ENCODE measurements at places on chromosomes 12 and 14.

GRCh38 chr14:66403183-66403582 lies 83.0 kb upstream of the CCDC196 start:
- DNase-seq = peak; percentile 37

GRCh38 chr14:40784860-40785259 lies 821.8 kb upstream of the LRFN5 start:
- no peak for DNase-seq

DNA sequence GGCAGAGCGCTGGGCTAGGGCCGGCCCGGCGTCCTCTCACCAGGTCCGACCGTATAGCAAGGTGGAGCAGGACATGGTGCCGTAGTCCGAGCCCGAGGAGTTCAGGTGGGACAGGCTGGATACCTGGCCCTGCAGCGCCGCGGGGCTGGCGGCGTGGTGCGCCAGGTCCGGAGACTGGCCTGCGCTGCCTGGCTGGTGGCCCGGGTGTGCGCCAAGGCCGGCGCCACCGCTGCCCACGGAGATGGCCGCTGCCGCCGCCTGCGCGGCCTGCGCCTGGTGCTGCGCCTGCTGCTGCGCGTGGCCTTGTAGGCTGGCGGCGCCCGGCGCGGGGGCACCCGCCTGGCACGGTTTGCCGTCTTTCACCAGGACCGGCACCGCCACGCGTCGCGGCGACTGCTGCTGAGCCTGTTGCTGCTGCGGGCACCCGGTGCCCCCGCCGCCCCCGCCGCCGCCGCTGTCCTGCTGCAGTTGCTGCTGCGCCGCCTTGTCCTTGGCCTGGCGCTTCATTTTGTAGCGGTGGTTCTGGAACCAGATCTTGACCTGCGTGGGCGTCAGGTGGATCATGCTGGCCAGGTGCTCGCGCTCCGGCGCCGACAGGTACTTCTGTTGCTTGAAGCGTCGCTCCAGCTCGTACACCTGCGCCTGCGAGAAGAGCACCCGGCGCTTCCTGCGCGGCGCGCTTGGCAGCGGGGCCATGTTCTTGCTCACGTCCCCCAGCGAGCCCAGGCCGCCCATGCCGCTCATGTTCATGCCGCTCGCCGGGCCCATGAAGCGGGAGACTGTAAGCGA lies 2.6 kb downstream of the NKX2-1 start:
- no peak for DNase-seq

DNA sequence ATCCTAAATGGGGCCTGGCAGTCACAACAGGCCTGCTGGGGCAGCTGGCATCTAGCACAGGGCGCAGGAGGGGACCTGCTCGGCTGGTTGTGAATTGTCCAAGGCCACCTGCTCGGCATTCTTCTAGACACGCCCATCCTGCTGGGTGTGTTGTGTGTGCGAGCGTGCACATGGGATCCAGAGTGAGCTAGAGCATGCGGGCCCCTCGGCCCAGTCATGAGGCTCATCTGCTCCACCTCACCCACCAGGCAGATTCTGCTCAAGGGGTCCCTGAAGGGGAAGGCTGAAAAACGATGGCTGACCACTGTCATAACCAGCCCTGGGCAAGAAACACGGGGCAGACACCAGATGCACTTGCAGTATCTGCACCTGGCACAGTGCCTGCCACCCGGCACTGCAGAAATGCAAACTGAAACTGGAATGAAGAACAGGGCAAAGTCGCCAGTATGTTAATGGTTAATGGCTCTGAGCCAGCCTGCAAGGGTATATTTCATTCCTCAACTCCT lies 31.8 kb downstream of the MAX start:
- DNase-seq = peak; percentile 92

DNA sequence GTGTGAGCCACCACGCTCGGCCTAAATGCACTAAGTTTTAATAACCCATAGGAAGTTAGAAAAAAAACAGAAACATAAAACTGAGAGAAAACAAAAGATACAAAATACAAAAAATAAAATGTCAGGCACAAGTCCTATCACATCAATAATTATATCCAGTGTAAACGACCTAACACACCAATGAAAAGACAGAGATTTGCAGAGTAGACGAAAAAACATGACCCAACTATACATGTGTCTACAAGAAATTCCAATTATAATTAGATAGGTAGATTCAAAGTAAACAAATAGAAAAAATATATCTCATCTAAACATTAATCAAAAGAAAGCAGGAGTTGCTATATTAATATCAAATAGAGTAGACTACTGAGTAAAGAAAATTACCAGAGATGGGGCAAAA lies 69.4 kb upstream of the NUDT4 start:
- no peak for DNase-seq

DNA sequence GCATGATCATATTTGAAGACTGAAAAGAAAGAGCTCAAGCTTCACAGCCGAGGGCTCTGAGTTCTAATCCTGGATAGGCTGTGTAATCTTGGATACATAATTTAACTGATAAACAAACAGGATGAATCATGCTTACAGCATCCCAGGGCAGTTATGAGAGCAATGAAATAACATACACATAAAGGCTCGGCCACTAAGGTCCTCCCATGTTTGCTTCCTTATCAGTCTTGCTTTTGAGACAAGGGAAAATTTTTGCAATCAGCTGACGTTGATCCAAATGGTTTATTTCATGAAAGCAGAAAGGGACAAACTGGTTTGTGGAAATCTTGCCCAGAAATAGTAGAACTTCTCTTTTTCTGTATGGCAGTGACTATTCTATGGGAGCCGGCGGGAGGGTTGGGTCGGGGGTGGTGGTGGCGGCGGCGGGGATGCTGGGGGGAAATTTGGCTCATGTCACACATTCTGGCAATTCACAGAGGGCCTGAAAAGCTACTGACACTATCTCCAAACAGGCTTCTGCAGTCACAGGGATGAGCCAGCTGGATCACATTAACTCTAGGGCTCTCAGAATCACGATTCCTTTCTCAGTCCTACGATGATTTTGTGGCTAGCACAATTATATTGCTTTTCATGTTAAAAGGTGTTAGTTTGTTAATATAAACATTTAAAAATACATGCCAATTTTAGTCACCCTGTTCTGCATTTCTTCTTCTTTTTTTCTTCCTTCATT lies 124.5 kb downstream of the SLC8A3 start:
- DNase-seq = no peak

DNA sequence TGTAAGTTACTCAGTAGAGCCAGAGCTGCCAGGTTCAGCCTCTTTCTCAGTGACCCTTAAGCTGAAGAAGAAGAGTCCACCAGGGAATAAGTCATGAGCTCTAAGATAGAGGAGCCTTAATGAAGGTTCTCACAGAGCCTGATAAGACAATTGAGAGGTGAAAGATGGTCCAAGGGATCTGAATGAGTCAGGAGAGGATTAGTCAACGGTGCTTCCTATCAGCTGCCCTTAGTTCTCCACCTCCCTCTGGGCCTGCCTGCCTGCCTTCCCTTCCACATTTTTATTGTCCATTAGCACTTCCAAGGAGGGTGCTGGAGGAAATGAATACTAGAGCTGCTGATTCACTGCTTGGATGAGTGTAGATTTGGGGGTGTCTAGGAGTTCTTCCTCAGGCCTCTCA lies 161.7 kb upstream of the RMST start:
- no peak for DNase-seq

DNA sequence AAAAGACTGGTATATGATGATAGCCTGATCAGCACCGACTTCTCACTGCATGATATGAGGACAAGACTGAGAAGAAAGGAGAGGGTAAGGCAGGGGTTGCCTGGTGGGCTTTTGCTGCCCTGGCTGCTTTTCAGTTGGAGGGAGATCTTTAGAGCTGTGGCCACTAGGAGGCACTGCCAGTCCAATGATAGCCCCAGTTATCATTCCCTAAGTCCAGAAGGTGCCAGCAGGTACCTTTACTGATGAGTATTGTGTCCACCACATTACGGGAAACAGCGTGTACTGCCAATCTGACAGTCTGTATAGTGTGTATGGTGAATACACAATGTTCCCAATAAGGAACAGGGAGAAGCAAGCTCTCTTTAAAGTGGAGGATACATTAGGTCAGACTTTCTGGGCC lies 55.8 kb upstream of the CCDC175 start:
- DNase-seq = peak; percentile 59

GRCh38 chr12:95198914-95199313 lies 18.4 kb downstream of the FGD6 start:
- no peak for DNase-seq

DNA sequence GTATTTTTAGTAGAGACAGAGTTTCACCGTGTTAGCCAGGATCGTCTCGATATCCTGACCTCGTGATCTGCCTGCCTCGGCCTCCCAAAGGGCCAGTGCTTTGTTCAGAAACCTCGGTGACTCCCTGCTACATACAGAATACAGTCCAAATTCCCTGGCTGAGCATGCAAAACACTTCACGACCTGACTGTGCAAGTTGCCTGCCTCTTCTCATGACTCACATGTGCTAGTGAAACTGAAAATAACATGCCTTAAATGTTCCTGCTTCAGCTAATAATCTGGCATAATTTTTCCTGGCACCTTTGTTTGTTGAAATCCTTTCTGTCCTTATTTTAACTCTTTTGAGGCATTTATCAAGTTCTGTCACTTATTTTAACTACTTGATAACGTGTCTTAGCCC lies 8.2 kb downstream of the DMAC2L start:
- DNase-seq = no peak

- DNase-seq = no peak
Observed at GRCh38 chr12:104626069-104626837, 169.5 kb downstream of the CHST11 start.

DNA sequence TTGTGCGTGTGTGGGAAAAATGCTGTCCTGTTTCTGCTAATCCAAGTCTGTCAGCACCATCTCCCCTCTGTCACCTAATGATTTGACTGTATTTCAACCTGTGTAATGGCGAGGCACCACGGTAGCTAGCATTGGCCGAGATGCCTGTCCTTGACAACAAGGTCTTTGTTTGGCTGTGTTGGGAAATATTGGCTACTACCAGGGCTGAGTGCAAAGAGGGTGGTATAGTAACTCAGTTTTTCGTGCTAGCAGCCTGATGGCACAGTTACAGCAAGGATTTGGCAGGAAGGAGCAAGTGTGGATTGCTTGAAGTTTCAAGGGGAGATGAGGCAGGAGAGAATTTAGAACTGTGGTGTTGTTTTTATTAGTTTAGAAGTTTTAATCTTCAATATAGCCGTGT lies 440.3 kb upstream of the RGS6 start:
- no peak for DNase-seq

DNA sequence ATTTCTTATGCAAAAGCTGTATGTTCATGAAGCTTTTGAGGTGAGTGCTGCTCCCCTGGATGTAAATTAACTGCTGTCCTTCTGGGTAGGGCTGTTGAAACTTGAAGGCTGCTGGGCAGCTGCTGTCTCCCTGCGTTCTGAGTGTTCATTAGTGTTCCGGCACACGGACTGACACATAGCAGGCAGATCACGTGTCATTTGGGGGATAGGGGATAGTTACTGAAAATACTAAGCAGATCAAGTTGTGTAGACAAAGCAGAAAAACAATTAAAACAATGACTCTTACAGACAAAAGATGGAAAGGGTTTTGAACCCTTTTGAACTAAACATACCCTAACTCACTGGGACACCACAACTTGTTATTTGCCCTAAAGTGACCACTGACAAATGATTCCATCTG lies 82.5 kb downstream of the PRICKLE1 start:
- DNase-seq = no peak

GRCh38 chr12:60266381-60266852 lies 670.6 kb downstream of the SLC16A7 start:
- no peak for DNase-seq

- DNase-seq = no peak
Observed at GRCh38 chr12:7441216-7441615, 2.7 kb downstream of the CD163L1 start.

DNA sequence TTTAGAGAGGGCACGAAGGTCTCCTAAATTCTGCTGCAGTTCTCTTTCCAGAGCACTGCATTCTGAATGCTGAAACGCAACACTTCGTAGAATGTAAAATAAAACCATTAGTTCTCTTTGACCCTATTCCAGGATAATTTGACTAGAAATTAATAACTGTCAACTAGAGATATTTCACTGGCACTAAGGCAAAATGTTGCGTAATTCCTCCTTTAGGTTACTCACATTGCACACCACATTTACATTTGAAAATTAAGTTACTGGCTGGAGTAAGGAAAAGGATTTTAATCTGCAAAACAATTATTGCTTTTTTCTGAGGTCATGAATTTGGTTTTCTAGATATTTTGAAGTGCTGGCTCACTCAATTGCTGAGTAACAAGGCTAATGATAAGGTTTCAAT lies 58.0 kb upstream of the TRHDE start:
- DNase-seq = no peak

- DNase-seq = no peak
Observed at GRCh38 chr12:3972576-3972975, 99.4 kb upstream of the PARP11 start.

GRCh38 chr14:72523424-72524294 lies 370.2 kb downstream of the DPF3 start:
- no peak for DNase-seq
